ENCODE measurements at places on chromosomes 2 and 18.

GRCh38 chr2:194802589-194802988 is 854.4 kb upstream of the SLC39A10 start:
- DNase-seq, result no peak

DNA sequence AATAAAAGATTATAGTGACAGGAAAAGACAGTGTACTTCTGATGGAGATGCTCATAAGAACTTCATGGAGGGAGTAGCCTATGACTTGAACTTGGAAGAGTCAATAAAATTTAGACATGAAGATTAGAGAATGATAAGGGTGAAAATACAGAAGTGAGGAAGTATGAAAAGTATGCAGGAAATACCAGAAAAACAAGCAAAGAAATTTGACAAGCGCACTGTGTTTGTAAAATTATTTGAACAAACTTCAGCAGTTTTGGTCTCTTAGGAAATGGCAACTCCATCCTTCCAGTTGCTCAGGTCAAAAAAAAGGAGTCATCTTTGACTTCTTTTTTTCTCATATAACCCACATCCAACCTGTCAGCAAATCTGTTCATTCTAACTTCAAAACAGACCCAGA is 864.0 kb upstream of the ZEB2 start:
- DNase-seq, result no peak

GRCh38 chr2:217625557-217626169 is 377.1 kb downstream of the TNS1 start:
- DNase-seq, result no peak

DNA sequence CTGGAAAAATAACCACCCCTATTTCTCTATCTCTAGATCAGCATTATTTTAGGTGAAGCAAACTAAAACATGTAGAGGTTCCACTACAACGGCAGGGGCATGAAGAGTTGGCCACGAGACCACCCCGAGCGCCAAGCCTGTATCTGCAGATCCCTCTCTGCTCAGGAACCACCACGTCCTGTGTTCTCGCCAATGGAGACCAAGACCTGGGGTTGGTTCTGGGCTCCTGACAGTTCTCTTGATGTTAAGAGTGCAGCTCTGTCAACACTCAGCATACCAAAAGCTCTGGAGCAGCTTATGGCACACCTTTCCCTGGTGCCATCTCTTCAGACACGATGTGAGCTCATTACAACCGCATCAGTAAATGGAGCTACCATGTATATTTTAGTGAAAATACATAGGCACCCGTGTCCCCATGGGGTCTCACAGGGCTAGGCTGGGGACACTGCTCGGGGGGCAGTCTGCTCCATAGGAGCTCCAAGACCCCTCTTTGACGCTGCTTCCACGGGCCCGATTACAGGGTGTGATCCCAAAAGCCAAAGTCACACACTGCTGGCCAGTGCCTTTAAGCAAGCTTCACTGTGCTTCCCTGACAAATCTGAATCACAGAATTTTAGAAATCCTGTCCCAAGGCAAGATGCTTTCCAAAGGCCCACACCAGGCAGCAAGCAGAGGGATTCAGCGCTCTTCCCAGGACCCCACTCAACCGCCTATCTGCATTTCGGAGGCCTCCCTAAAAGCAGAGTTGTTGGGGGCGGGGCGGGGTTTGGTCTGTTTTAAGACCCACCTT is 72.2 kb downstream of the EMILIN2 start:
- DNase-seq, result no peak

DNA sequence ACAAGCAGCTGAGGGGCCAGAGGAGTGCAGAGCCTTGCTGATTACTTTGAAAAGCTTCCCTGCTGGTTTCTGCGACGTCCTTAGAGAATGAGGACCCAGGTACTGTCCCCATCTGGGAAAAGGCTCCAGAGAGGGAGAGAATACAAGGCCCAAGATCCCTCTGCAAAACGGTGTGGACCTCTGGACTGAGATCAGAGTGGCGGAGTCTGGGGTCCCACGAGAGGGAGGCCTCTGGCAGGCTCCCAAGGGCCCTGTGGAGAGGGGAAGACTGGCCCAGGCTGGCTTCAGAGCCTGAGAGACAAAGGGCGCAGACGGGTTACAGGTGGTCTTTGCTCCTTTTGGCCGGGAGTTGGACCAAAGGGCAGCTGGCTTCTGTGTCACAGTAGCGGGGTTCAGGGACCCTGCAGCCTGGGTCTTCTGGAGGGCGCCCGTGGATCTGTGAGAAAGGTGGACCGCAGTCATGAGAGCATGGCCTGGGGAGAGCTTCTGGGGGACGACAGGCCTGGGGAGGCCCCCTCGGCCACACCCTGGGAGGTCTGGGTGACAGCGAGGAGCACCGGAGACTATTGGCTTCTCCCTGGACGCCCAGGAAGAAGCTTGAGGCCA is 805 bp downstream of the SNORC start:
- DNase-seq, result no peak
